Stimulated activated CD4-positive, alpha-beta T cell treated with anti-CD3 and anti-CD28 coated beads, TNF-alpha, amount 100 ng/mL, for 4 hours (primary cell): ENCODE measurements at places on chromosomes 1 and 21.

DNA sequence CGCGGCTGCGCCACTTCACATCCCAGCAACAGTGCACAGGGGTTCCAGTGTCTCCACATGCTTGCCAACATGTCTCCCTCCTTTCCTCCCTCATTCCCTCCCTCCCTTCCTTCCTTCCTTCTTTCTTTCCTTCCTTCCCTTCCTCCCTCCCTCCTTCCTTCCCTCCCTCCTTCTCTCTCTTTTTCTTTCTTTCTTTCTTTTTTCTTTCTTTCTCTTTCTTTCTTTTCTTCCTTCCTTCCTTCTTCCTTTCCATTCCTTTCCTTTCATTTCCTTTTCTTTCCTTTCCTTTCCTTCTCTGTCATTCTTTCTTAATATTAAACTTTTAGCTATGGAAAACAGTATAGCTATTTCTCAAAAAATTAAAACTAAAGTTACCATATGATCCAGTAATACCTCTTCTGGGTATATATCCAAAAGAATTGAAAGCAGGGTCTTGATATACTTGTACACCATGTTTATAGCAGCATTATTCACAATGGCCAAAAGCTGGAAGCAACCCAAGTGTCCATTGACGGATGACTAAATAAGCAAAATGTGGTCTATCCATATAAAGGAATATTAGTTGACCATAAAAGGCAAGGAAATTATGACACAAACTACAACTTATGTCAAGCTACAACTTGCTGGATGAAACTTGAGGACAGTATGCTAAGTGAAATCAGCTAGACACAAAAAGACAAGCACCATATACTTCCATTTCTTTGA lies 55.0 kb upstream of the TLR5 start:
- no peak for DNase-seq

DNA sequence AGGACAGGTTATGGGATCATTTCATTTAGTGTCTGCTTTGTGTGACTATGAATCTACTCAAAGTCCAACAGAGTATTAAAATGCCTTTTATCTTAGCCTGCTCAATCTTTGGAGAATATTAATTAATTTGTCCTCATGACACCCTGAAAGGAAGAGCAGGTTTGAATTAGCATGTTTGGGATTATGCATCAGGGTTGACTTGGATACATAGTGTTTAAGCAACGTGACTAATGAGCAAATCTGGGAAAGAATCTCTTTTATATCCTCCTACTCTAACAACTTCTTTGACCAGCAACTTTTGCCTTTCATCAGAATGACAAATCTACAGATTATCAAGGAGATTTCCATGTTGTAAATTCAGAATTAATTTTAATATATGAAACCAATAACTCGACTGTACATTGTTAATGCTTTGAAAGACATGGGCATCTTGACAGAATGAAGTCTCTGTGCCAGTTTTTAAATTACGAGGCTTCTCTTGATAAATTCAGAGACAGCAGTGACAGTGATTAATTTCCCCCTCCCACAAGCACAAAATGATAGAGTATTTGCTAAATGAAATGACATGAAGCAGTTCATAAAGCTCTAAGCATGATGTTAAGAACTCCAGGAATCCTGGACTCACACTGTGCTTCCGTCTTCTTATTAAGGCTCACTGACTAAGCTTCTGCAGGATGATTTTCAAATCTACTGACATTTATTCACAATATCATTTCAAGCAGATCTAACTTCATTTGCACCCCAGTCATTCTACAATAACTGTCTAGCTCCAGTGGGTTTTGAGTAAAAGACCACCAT lies 156.5 kb downstream of the PCNX2 start:
- no peak for DNase-seq

- no peak for DNase-seq
Measured at GRCh38 chr21:41071258-41072171, 96.4 kb upstream of the BACE2 start.

GRCh38 chr1:93878501-93878888 lies 511 bp downstream of the DNTTIP2 start:
- DNase-seq: peak; percentile 42

- DNase-seq: no peak
Measured at GRCh38 chr21:45875881-45876280, 105.7 kb upstream of the COL6A1 start.

- DNase-seq: no peak
Measured at GRCh38 chr1:29122682-29123052, 1.0 kb downstream of the TMEM200B start.

GRCh38 chr1:88061492-88062177 lies 622.4 kb upstream of the PKN2 start:
- no peak for DNase-seq

DNA sequence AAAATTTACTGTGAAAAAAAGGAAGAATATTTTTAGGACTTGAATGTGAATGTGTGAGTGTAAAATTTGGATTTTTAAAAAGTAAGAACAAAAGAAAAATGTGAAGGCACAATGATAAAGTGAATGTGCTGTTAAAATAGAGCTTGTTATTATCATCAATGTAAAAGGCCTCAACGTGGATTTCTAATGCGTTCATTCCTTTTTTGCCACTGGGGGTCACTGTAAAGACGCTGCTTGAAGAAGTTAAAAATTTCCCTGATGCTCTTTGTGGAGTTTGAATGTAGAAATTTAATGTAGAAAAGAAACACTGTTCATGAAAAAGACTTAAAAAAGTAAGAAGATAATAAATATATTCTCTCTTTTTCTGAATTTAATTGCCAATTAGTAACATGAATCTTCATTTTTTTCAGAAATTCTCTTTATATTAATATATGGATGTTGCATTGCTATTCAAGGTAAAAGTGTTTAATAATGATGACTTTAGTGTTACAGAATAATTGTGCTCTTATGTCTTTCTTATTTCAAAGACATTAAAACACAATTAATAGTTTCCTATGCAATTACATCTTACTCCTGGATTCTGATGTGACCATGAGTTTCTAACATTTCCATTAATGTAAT lies 161.5 kb downstream of the DNM3 start:
- peak; percentile 11 for DNase-seq

DNA sequence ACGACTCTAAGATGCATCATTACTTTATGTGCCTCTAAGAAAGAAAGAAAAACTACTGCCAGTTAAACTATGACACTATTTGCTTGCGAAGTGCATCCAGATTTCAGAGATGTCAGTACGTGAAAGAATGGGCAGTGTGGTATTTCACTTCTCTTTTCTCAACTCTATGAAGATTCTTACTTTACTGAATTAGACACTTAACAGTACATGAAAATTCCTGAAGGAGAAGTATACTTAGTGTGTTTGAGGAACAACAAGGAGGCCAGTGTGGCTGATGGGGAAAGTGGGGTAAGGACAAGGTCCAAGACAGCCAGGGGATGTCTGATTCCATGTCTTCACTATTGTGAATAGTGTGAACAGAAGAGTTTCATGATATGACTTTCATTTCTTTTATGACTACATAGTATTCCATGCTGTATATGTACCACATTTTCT lies 53.9 kb upstream of the HSD17B7 start:
- no peak for DNase-seq

- DNase-seq: no peak
Measured at GRCh38 chr1:230424391-230425251, 1.5 kb downstream of the PGBD5 start.

DNA sequence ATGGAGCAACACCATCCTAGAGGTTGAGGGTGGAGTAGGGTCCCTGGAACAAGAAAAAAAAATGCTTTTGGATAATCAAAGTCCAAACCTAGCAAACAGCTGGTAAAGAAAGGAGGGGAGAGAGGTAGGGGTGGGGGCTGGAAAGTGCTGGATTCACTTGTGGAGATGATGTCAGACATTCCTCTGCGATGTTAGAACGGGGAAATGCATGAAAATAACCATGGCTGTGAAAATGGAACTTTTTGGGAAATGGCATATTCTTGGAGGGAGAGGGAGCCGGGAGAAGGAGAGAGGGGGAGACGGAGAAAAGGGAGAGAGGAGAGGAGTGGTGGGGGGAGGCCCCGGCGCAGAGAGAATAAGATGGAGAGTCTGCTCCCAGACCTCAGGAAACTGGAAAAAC lies 53.6 kb downstream of the OLFML2B start:
- no peak for DNase-seq
